Hematopoietic multipotent progenitor cell treated with erythropoietin and hydrocortisone succinate and interleukin-3 and kit ligand, for 8 days (in vitro differentiated cells): ENCODE measurements at places on chromosomes 4 and X.

DNA sequence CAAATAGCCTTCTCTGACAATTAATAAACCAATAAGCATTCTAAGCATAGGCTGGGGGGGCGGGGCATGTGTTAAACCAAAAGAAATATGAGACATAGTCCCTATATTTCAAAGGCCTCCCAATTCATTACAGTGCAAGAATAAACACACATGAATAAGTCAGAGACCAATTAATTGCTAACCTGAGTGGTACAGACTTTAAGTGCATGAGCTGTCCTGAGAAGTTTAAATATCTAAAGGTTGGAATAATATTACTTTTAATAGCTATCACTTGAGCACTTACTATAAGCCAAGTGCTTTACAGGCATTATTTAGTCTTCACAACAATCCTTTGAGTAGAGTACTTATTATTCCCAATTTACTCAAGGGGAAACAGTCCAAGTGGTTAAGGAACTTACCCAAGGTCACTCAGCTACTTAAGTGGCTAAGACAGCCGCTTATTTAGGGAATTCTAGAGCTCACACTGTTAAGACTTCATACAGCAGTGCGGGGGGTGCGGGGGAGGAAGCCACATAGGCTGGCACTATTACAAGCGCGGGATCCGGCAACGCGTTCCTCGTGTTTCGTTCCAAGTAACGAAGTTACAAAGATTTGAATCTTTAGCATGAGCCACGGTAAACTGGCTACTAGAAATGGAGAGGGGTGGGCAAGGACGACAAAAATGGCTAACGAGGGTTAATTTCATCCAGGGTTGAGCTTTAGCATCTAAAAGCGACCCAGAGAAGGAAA is 1.4 kb downstream of the THOC2 start:
- DNase-seq = peak; percentile 33

- DNase-seq = no peak
Measured at GRCh38 chrX:13069771-13070416, 25.5 kb upstream of the FAM9C start.

DNA sequence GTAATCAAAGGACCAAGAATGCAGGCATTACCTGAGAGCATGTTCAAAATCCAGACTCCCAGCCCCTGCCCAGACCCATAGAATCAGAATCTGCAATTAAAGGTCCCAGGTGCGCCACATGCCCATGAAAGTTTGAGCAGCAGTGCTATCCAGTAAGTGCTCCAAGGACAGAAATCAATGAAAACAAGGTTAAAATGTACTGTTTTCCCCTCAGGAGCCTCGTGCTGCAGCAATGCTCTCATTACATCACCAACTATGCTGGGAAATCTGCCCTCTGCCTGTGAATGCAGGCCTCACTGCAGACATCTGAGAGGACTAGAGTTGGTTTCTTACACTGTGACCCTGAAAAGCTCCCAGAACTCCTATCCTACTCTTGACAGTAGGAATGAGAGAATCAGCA is 21.1 kb downstream of the ANXA5 start:
- DNase-seq = no peak

DNA sequence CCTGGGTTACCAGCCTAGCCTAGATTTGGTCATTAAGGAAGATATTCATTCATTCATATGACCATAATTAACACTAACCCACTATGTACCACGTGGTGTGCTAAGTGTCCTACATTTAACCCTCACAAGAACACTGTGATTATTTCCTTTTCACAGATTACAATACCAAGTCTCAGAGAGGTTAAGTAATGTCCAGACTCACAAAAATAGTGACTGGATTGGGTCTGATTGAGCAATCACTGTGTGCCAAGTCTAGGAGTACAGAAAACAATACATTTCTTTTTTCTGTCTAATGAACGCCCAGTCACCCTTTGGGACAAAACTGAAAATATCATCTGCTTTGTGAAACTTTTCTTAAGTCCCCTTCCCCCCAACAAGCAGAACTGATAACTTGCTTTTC is 7.6 kb upstream of the DLG3 start:
- DNase-seq = no peak

DNA sequence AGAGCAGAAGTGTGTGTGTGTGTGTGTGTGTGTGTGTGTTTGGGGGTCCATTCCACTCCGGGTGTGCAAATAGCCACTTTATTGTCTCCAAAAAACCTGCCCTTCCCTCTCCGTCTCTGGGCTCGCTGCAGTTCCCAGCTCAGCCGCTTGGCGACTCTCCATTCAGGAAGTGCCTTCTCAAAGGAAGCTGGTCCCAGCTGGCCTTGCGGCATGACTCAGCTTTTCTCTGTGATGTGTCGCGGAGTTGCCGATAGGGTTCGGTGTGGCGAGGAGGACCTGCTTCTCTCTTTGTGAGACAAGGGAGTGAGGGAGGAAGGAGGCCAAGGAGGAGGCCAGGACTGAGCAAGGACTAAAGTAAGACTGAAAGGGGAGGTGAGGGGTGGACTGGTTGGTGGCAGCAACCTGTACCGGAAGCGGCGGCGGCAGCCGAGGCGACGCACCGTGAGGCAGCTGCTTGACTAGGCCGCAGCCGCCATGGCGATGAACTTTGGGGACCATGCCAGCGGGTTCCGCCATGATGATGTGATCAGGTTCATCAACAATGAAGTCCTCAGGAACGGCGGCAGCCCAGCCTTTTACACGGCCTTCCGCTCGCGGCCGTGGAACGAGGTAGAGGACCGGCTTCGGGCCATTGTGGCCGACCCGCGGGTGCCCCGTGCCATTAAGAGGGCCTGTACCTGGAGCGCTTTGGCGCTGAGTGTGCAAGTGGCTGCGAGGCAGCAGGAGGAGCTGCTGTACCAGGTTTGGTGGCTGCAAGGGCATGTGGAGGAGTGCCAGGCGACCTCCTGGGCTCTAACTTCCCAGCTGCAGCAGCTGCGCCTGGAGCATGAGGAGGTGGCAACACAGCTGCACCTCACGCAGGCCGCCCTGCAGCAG is at the start of gene TEX13C:
TSS of gene TEX13C (plus strand) at position 226 of the 876 bp plus-strand sequence. CDS start at position 475, 249 bp downstream.
- DNase-seq = no peak

- DNase-seq = no peak
Measured at GRCh38 chr4:126411047-126411446, 1096.3 kb downstream of the FAT4 start.

DNA sequence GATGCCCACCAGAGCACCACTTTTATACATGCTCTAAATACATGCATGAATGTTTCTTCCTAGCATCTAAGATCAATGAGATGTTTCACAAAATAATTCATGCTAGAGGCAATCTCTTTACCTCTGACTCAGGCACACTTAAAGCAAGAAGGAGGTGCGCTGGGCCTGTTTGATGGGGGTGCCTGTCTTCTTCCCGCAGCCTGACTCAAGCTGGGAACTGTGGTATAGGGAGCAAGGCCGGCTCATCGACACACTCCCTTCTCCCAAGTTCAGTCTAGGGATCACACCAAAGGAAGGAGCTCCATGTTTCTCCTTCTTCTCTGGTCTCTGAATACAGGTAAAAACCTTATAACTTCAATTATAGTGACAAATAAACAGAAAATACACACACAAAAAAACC is 333.8 kb upstream of the MAD2L1 start:
- no peak for DNase-seq
